ENCODE measurements at places on chromosomes 16 and 17.

- DNase-seq: peak; percentile 39
Measured at GRCh38 chr17:31413874-31414549, 22.5 kb downstream of the RAB11FIP4 start.

GRCh38 chr16:22360963-22361659, 13.3 kb downstream of the CDR2 start:
- DNase-seq: no peak

DNA sequence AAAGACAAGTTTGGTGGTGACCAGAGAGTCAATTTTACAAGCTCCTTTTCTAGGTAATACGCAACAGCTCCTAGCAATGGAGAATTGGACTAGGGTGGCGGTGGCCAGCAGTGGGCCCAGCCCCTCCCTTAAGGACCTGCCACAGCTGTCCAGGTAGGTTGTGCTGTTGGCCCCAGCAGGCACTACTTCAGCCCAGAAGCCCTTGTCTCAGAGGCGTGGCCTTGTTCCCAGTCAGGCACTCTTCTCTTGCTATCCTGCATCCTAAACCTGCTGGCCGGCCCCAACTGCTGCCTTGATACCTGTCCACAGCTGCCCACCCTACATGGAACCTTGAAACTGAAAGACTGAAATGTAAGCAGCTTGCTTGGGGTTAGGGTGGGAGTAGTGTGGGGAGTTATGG, 989 bp upstream of the GALK1 start:
- peak; percentile 45 for DNase-seq

GRCh38 chr16:78654929-78655328, 555.5 kb downstream of the WWOX start:
- DNase-seq: no peak

- no peak for DNase-seq
Measured at GRCh38 chr16:13545271-13545670, 374.7 kb upstream of the ERCC4 start.

DNA sequence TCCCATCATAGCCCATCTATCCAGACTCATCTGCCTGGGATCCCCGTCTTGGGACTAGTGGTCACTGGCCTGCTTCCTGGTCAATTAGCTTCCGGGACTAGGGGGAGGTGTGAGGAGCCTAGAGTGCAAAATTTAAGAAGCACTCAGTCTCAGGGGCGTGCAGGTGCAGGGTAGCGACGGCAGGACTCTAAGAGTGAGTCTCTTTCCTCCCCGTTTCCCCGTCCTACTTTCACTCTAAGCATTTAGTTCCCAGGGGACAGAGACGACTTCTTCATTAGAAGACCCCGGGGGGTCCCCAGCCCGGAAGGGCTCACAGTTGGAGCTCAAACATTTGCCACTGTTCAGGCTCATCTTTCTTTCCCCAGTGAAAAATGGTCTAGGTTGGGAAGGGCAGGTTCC, 677 bp upstream of the ZNHIT3 start:
- DNase-seq: no peak

DNA sequence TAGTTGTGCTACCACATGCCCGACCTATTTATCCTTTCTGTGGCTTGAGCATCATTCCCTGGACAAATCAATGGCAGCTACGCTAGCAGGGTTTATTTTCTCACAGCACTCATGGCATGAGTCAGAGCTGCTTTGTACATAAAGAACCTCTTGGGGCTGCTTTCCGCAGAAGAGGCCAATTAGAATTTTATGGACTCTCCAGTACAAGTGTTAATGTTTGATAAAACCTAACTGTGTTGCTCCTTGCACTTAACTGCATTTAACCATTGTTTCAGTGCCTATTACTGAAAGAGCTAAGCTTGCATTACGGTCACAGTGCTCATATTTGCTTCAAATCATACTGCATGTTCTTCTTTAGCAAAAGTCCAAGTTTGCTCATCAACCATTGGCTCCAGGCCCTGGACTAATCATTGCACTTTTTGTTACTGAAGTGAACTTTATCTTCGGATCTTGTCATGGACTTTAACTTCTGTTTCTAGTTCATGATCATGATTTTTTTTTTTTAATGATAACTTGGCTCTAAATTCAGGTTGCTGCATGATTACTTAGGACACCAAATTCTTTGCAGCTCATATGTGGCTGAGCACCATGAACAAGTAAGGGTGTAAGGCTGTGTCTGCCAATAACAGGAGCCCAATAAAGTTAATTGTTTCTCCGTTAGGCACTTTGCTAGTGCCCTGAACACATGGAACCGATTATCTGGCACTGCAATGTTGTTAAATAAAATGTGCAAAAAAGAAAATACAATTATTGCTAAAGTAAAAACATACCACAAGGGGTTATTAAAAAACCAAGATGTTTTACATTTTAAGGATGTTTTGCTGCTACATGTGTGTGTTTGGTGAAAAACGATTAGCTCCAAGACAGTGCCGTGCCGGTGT, 492.2 kb downstream of the KCNJ2 start:
- no peak for DNase-seq

- DNase-seq: no peak
Measured at GRCh38 chr17:44397479-44398440, 8.3 kb upstream of the ITGA2B start.

Data from Right ventricle myocardium inferior (tissue), 1 donor.